Stimulated activated naive B cell treated with anti-CD40 and anti-IgM and Interleukin-4, amounts not matched to agents 10 μg/mL and 1 μg/mL and 100 μg/mL, for 72 hours (primary cell): ENCODE measurements at places on chromosomes 1 and 21.

DNA sequence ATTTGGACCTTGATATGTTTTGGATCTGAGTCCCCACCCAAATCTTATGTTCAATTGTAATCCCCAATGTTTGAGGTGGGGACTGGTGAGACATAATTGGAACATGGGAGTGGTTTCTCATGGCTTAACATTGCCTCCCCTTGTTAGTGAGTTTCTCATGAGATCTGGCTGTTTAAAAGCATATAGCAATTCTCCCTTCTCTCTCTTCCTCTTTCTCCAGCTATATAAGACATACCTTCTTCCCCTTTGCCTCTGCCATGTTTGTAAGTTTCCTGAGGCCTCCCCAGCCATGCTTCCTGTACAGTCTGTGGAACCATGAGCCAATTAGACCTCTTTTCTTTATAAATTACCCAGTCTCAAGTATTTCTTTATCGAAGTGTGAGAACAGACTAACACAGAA, 692.4 kb downstream of the KCNT2 start:
- H3K27me3 ChIP-seq = no peaks in the 10 kb centered on the region
- no peak overlapping the region for H3K27ac ChIP-seq
- no peak overlapping the region for H3K4me3 ChIP-seq
- no peak for DNase-seq
- H3K36me3 ChIP-seq = no peaks in the 10 kb centered on the region

DNA sequence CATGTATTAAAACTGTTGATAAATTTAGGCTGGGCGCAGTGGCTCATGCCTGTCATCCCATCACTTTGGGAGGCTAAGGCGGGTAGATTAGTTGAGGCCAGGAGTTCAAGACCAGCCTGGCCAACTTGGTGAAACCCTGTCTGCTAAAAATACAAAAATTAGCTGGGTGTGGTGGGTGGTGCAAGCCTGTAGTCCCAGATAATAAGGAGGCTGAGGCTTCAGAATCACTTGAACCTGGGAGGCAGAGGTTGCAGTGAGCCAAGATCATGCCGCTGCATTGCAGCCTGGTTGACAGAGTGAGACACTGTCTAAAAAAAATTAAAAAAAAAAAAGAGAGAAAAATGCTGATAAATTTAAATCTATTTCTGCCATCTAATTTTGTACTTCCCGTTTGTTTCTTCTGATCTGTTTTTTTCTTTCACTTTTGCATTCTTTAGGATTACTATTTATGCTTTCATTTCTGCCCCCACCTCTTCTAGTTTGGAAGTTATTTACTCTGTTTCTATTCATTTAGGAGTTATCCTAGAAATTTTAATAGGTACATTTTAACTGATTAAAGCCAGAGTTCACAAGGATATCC, 3.2 kb upstream of the DENND1B start:
- H3K27me3 ChIP-seq = no peaks in the 10 kb centered on the region
- peak overlapping the region; percentile 65 for H3K27ac ChIP-seq
- peaks cover 30% of the 10 kb centered on the region for H3K4me1 ChIP-seq
- H3K4me3 ChIP-seq = peak overlapping the region; percentile 70
- H3K36me3 ChIP-seq = no peaks in the 10 kb centered on the region

GRCh38 chr1:19400875-19401534, 84.3 kb downstream of the CAPZB start:
- peaks cover 56% of the 10 kb centered on the region for H3K36me3 ChIP-seq
- peaks cover 68% of the 10 kb centered on the region for H3K4me1 ChIP-seq
- H3K4me3 ChIP-seq = no peak overlapping the region
- no peaks in the 10 kb centered on the region for H3K27me3 ChIP-seq
- H3K27ac ChIP-seq = no peak overlapping the region
- no peak for DNase-seq

DNA sequence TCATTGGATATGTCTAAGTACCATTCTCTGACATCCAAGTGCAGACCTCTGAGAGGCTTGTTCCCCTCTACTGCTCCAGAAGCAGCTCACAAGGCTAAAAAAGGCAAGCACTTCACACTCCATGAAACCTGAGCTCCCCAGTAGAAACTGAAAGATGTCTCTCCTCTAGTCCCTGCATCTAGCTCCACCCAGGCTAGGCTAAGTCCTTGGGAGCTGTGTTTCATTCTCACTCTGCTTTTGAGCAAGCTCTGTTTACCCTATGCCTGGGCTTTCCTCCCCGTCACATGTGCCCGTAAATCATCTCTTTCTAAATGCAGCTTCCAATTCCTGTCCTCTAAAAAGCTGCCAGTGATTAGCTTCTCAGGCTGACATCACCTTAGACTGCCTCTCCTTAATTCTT, 39.0 kb downstream of the LRRC71 start:
- H3K27ac ChIP-seq = no peak overlapping the region
- DNase-seq = no peak
- peaks cover 6% of the 10 kb centered on the region for H3K27me3 ChIP-seq
- H3K4me1 ChIP-seq = peaks cover 23% of the 10 kb centered on the region
- peaks cover 26% of the 10 kb centered on the region for H3K36me3 ChIP-seq
- H3K4me3 ChIP-seq = no peak overlapping the region

DNA sequence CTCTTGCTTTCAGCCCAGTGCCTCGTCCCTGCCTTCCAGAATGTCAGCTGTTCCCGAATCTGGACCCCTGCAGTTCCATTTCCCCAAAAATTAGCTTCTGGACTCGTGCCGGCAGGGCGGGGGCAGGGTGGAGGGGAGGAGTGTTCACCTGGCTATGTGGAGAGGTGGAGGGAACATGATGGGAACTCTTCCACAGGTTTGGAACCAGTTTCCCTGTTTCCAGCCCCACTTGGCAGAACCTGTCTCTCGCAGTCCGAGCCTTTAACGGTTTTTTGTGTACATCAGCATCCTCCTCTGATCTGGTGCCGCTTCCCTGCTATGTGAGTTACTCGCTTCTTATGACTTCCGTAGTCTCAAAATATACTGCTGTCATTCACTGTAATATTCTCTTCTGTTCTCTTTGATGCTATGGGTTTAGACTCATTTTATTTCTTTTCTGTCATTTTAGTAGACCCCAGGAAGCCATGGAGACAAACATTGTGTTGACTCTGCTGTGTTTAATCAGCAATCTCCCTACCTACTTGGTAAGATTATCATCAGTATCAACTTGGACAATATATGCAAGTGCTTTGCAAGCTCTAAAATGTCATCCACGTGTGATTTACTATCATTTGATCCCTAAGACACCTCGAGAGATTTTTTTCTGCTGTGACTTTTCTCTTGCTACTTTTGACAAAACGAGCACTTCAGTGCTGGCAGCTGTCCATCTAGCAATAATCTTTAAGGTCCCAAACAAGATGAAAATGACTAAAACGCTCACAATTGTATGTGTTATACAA, 33.3 kb upstream of the HNRNPU start:
- no peak overlapping the region for H3K27ac ChIP-seq
- H3K27me3 ChIP-seq = no peaks in the 10 kb centered on the region
- no peaks in the 10 kb centered on the region for H3K36me3 ChIP-seq
- no peak overlapping the region for H3K4me3 ChIP-seq
- DNase-seq = no peak

DNA sequence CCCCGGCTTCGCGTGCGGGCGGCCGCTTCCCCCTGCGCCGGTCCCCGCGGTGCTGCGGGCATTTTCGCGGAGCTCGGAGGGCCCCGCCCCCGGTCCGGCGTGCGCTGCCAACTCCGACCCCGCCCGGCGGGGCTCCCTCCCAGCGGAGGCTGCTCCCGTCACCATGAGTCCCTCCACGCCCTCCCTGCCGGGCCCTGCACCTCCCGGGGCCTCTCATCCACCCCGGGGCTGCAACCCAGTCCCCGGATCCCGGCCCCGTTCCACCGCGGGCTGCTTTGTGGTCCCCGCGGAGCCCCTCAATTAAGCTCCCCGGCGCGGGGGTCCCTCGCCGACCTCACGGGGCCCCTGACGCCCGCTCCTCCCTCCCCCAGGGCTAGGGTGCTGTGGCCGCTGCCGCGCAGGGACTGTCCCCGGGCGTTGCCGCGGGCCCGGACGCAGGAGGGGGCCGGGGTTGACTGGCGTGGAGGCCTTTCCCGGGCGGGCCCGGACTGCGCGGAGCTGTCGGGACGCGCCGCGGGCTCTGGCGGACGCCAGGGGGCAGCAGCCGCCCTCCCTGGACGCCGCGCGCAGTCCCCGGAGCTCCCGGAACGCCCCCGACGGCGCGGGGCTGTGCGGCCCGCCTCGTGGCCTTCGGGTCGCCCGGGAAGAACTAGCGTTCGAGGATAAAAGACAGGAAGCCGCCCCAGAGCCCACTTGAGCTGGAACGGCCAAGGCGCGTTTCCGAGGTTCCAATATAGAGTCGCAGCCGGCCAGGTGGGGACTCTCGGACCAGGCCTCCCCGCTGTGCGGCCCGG, 159.2 kb downstream of the RUNX1 start:
- peak overlapping the region; percentile 95 for H3K4me3 ChIP-seq
- peak; percentile 88 for DNase-seq
- H3K36me3 ChIP-seq = peaks cover 26% of the 10 kb centered on the region
- peaks cover 4% of the 10 kb centered on the region for H3K27me3 ChIP-seq

DNA sequence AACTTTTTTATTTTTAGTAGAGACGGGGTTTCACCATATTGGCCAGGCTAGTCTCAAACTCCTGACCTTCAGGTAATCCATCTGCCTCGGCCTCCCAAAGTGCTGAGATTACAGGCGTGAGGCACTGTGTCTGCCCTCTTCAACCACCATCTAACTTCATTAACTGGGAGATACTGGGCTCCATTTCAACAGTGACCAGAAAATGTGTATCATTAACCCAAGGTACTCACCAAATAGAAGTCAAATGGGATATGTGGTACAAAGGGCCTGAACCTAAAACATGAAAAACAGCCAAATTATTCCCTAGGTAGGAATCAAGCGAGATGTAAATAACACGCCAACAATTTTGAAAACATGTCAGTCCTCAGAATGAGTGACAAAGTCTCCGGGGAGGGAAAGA, 1.2 kb downstream of the ILF2 start:
- H3K27ac ChIP-seq = no peak overlapping the region
- no peak for DNase-seq
- peaks cover 37% of the 10 kb centered on the region for H3K36me3 ChIP-seq
- H3K27me3 ChIP-seq = no peaks in the 10 kb centered on the region
- H3K4me3 ChIP-seq = no peak overlapping the region

DNA sequence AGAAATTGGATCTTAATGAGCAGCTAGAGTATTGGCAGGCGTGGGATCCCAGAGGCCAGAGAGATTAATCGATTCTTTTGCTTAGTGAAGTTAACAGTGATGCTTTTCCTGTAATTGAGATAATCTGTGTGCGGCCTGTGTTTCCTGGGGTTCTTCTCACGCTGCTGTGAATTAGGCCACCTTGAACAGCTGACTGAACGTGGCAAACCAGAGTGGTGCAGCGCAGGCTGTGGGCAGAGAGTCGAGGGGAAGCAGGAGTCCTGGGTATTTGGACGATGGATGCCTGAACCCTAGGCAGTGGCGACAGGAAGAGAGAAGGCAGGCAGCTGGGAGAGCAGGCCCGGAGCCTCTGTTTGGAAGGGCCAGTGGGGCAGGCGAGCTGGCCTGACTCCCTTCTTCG, 51.7 kb downstream of the RYR2 start:
- no peak for DNase-seq
- no peaks in the 10 kb centered on the region for H3K4me1 ChIP-seq
- no peaks in the 10 kb centered on the region for H3K36me3 ChIP-seq
- H3K4me3 ChIP-seq = no peak overlapping the region
- H3K27me3 ChIP-seq = no peaks in the 10 kb centered on the region
- H3K27ac ChIP-seq = no peak overlapping the region

- no peaks in the 10 kb centered on the region for H3K27me3 ChIP-seq
- H3K27ac ChIP-seq = peak overlapping the region; percentile 97
- peaks cover 25% of the 10 kb centered on the region for H3K36me3 ChIP-seq
- peak overlapping the region; percentile 96 for H3K4me3 ChIP-seq
- DNase-seq = peak; percentile 18
These were observed 995 bp downstream of the ID3 start for GRCh38 chr1:23558140-23558871.

- no peak overlapping the region for H3K27ac ChIP-seq
- H3K36me3 ChIP-seq = no peaks in the 10 kb centered on the region
- DNase-seq = peak; percentile 45
- H3K4me1 ChIP-seq = peaks cover 5% of the 10 kb centered on the region
These were observed 25.3 kb downstream of the ADAM30 start for GRCh38 chr1:119870917-119871596.

DNA sequence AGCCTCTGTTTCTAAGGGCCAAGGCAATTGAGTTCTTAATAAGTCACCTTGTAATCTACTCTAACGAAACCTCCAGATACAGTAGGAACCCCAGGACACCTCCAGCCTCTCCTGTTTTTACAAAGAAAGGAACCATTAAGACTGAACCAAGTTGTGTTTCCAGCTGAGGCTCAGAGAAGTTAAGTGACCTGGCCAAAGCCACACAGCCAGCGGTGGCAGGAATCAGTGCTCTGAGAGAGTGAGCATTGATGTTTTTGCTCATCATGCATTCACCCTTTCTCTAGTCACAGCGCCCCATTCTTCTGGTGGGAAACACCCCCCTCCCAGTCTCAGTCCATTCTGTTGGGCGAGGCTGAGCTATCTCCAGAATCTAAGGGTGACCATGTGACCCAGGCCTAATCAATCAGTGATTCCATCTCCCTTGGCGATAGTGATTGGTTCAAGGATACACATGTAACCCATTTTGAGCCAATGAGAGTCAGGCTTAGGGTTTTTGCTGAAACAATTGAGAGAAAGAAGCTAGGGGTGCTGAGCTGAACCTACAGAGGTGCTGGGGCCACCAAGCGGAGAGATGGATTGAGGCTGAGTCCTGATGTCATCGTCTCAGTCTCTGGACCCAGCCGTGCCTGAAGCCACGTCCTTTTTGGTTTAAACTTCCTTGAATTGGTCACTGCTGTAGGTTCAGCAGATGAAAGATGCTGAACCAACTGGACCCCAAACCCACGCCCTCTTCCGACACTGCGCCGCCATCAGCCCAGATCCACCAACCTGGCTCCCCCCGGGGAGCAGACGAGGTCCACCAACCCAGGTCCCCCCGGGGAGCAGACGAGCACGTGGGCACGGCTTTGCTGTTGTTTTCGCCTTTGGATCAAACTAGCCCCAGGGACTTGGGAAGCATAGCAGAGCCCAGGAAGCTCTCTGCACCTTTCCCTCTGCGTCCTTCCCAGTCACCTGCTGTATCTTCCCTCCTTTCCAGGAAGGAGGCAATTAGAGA, 28.0 kb upstream of the RERE start:
- peaks cover 6% of the 10 kb centered on the region for H3K36me3 ChIP-seq
- DNase-seq = no peak
- peaks cover 11% of the 10 kb centered on the region for H3K27me3 ChIP-seq
- no peak overlapping the region for H3K4me3 ChIP-seq
- H3K27ac ChIP-seq = no peak overlapping the region

GRCh38 chr21:45632160-45632559, 11.4 kb upstream of the PCBP3 start:
- H3K36me3 ChIP-seq = no peaks in the 10 kb centered on the region
- peaks cover 8% of the 10 kb centered on the region for H3K27me3 ChIP-seq
- H3K4me3 ChIP-seq = no peak overlapping the region
- no peak for DNase-seq

DNA sequence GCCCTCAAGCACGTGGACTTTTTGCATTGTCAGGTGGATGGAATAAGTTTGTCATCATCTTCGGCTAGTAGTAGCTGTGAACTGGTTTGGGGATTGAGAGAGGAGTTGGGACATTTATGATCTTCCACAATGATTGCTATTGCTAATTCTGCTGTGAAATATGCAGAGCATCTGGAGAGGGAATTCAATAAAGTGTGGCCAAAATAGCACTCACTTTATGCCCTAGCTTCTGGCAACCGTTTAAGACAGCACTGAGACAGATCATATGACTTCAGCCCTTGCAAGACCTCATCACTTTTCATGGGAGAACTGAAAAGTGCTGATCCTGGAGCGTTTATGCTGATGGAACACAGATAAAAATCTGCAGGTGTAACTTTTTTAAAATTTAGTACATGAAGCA, 360.8 kb downstream of the GPATCH2 start:
- no peaks in the 10 kb centered on the region for H3K36me3 ChIP-seq

- H3K36me3 ChIP-seq = peaks cover 27% of the 10 kb centered on the region
- H3K27me3 ChIP-seq = no peaks in the 10 kb centered on the region
- H3K4me1 ChIP-seq = peaks cover 29% of the 10 kb centered on the region
- no peak overlapping the region for H3K4me3 ChIP-seq
- H3K27ac ChIP-seq = no peak overlapping the region
These were observed 7.3 kb downstream of the SON start for GRCh38 chr21:33549848-33550771.
